Fibroblast of skin of left biceps (primary cell): ENCODE measurements at places on chromosomes 7 and 10.

GRCh38 chr10:58565271-58565670 is 52.6 kb downstream of the BICC1 start:
- DNase-seq: peak; percentile 34

- no peak for DNase-seq
Measured at GRCh38 chr7:55546814-55547213, 25.5 kb downstream of the VOPP1 start.

GRCh38 chr7:132349075-132349474 is 227.2 kb downstream of the PLXNA4 start:
- no peak for DNase-seq

DNA sequence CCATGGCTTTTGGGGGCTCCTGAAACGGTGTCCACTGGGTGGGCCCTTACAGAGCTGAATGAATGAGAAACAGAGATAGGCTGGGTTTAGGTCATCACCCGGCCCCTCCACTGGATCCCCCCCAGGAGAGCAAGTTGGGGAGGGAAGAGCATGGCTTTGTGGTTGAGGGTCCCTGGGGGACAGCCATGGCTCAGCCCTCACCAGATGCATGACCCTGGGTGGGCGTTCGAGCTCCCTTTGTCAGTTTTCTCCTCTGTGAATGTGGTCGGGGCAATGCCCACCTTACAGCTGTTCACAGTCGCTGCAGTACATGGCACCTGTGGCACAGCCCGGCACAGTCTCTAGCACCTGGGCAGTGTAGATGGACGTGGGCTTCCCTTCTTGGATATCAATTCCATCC is 40.6 kb upstream of the CXCL12 start:
- DNase-seq: no peak

GRCh38 chr10:42934351-42934811 is 142.5 kb upstream of the RET start:
- no peak for DNase-seq
